CD4-positive, alpha-beta T cell treated with Interleukin-12 subunit alpha and Interleukin-12 subunit beta, for 1 hour (primary cell): ENCODE measurements at places on chromosomes 2 and 18.

- DNase-seq: no peak
Measured at GRCh38 chr2:176421297-176422050, 152.2 kb downstream of the MTX2 start.

DNA sequence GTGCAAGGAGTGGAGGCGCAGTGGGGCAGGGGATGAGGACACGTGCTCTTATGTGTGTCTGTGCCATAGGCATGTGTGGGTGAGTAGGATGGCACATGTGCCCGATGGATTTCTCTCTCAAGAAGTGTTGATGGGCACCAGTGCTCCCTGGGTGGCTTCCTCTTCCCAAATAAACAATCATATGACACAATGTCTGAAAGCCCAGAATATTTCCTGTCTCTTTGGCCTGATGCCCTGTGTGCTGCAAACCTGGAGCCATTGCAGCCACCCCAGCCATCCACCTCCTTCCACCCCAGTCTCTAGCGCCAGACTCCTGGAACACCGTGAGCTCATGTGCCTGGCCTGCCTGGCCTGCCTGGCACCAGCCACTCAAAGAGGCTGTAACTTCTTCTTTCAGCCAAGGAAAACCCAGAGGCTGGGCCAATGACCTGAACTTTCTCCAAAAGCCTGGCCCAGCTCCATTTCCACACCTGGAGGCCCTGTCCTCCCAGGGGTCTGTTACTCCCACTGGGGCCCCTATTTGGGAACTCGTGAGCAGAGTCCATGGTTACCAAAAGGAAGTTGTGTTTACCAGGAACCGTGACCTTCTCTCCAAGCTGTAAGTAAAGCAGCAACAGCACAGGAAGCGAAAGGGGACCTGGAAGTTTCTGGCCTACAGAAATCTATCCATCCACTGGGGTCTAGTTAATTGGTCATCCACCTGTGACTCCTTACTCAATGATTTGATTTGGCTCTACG lies 9.5 kb upstream of the ZBTB7C start:
- DNase-seq: no peak

GRCh38 chr18:777021-777420 lies 35.0 kb downstream of the YES1 start:
- no peak for DNase-seq

GRCh38 chr2:38997781-38998180 lies 108.1 kb downstream of the ARHGEF33 start:
- DNase-seq: no peak

GRCh38 chr2:200664770-200665494 lies 79.1 kb downstream of the AOX1 start:
- DNase-seq: no peak

GRCh38 chr2:69260666-69261065 lies 126.4 kb downstream of the GFPT1 start:
- DNase-seq: no peak

DNA sequence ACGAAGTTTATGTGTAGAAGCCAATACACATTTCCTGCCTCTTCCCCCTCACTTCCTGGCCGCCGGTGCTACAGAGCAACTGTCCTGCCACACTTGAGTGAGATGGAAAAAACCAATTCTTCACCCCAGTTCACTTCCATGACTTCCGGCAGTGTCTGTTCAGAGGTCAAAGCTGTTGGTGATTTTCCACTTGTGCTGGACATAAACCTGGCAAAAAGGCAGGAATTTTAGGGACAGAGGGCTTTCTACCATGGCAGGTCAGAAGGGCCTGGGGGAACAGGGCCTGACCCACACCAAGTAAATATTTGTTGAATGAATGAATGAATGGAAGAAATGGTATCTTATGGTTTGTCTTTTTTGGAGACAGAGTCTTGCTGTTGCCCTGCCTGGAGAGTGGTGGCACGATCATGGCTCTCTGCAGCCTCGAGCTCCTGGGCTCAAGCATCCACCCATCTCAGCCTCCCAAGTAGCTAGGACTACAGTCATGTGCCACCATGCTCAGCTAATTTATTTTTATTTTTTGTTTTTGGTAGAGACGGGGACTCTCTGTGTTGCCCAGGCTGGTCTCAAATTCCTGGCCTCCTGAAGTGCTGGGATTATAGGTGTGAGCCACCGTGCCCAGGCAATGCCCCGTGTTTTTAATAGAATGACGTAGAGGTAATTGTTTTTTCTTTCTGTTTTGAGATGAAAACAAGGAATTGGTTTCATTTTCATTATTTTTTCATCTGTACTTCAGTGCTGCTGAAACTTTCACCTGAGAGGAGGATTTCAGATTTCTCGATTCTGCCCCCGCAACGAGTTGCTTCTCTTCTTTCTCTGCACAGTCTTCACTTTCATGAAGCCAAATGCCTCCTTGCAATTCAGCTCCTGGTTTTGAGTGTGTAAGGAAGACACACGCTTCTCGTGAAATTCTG lies 48.0 kb upstream of the LPIN2 start:
- DNase-seq: peak; percentile 74

DNA sequence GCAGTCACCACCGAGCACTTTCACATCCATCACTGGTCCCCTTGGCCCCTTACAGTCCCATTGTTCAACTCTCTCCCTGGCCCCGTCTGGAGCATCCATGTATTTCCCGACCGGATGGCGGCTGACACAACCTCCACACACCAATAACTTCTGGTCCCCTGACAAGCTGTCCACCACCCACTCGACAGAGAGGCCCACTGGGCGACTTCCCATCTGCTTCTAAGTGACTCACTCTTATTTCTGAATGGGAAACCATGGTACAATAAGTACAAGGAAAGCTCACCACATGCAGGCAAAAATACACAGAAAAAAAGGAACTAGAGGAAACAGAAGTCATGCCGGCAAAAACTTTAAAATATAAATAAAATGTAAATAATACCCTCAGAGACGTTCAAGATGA lies 82.9 kb upstream of the RAB12 start:
- DNase-seq: no peak

GRCh38 chr2:14781142-14781541 lies 148.6 kb downstream of the LRATD1 start:
- DNase-seq: no peak

DNA sequence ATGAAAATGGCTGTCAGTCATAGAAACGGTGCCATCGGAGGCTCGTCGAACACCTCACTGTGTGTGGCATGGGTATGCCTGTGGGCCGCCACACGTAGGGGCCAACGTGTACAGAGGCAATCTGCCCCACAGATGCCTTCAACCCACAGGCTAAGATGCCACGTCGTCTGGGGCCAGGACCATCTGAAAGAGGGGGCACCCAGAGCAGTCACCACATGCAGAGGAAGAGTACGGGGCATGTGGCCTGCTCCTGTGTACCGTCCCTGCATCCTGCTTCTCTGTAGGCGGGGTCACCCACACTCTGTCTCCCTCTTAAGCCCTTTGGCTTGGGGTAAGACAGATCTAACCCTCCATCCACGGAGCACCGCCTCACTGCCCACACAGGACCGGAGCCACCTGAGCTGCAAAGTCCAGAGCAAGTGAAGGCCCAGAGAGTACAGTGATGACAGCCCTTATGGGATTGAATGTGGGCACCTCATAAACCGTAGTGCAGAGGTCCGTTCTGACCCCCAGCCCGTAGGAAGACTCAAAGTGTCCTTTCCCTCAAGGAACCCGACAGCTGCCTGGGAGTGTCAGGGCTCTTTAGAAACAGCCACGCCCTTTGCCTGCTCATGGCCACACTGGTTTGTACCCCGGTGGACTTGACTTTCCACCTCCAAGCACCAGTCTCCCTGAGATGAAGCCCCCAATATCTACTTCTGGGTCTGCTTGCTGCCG lies 66.2 kb downstream of the TWIST2 start:
- no peak for DNase-seq

- no peak for DNase-seq
Measured at GRCh38 chr2:124959581-124959980, 934.5 kb downstream of the CNTNAP5 start.

DNA sequence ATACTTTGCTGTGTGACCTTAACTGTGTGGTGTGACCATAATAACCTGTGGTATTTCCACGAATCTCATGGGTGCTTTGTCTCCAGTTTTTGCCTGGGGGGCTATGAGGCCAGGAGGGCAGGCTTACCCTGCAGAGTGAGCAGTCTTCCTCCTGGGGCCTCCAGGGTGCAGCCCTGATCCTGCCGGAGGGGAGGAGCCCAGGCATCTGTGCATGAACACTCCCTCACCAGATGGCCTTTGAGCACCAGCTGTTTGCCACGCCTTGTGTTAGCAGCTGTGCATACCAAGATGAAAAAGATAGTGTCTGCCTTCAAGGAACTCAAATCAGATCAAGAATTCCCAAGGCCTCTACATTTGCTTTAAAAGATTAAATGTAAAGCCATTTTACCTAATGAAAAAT lies 75.0 kb upstream of the RBM44 start:
- no peak for DNase-seq

GRCh38 chr2:221097568-221097915 lies 474.6 kb downstream of the EPHA4 start:
- DNase-seq: no peak

DNA sequence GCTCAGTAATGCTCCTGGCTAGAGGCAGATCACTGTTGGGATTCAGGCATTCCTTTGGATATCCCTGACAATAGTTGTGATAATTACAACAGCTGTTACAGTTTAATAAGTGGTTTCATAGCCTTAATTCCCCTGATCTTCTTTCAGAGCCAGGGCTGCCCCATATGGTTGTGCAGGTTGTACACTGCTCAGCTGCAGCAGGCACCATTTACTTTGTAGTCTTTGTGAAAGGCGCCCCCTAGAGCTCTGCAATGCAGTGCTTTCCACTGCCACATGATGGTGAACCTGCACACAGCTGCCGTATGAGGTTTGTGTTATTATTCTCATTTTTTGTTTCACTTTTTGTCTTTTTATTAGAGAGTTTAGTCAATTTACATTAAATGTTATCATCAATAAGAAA lies 239.1 kb downstream of the KCNS3 start:
- DNase-seq: no peak

DNA sequence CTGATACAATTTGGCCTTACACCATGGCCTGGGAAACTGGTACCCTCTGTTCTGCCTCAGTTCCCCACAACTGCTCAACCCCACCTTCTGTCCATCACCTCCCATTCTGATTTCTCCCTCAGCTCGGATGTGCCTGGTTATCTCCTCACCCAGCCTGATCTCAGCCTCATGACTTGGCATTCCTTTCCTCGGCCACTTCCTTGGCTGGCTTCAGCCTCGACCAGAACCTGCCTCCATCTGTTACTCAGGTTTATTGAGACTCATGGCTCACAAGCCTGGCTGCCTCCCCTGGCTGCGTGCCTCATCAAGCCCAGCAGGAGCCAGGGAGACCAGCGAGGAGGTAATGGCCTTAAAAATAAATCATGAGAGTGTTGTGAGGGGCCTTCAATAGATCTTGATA lies 356.2 kb upstream of the SPRED2 start:
- no peak for DNase-seq

DNA sequence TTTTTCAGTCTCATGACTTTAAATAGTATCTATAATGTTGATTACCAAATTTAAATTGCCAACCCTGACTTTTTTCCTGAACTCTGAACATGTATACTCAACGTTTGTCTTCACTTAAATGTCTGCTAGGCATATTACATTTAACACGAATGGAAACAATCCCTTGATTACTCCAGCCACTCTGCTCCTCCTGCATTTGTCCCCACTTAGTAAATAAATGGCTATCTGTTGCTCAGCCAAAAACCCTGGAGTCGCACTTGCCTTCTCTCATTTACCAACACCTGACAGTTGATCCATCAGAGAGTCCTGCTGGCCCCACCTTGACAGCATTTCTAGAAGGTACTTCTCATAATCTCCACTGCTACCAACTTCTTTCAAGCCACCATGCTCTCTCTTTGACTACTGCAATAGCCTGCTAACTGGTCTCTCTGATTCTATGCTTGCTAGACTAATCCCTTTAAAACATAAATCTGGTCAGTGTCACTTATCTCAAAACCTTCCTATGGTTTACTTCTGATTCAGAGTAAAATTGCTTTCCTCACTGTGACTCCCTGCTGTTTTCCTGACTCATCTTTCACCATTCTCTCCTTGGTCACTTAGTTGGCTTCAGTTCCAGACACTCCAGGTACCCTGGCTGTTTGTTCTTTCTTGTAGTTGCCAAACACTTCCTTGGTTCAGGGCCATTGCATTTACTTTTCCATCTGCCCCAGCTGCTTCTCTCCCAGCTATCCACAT lies 31.9 kb downstream of the SPAG16 start:
- no peak for DNase-seq

GRCh38 chr18:69484699-69485396 lies 84.2 kb downstream of the DOK6 start:
- no peak for DNase-seq

- DNase-seq: no peak
Measured at GRCh38 chr2:203763241-203763937, 57.0 kb downstream of the CD28 start.
